Stimulated activated CD4-positive, alpha-beta T cell treated with anti-CD3 and anti-CD28 coated beads, Interleukin-2, amount 100 ng/mL, for 4 hours (primary cell): ENCODE measurements at places on chromosomes 16 and 17.

GRCh38 chr17:5971969-5972368 is 98.2 kb upstream of the WSCD1 start:
- DNase-seq: no peak

DNA sequence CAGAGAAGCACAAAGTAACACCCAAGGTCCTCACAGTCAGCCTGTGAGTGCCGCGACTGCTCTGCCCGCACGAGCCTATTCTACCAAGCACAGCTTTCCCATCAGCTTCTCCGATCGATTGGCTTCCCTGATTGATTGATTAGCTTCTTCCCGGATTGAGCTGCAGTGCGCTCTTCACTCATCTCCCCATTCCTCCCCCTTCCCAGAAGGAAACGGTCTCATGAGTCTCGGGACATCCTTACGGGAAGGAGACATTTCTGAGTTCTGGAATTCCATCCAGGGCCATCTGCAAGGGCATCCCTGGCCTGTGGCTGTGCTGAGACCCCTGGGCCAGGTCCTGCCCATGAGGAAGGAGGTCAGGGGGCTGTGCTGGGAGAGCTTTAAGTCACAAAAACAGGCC is 18.0 kb downstream of the PIEZO1 start:
- DNase-seq: no peak

DNA sequence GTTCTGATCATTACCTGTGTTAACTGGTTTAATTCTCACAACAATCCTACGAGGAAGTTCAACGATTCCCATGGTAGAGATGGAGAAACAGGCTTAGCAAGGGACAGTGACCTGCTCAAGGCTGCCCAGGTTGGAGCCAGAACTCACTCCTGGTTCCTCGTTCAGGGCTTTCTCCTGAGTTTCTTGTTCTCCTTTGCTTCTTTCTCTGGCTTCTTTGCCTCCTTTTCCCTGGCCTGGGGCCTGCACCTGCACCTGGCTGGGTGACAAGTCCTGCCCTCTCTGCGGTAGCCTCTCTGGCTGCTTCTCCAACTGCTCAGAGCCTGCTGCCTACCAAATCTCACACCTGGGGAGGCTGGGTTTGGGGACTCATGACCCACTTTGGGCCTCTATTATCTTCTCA is 2.8 kb downstream of the CCL22 start:
- DNase-seq: no peak

DNA sequence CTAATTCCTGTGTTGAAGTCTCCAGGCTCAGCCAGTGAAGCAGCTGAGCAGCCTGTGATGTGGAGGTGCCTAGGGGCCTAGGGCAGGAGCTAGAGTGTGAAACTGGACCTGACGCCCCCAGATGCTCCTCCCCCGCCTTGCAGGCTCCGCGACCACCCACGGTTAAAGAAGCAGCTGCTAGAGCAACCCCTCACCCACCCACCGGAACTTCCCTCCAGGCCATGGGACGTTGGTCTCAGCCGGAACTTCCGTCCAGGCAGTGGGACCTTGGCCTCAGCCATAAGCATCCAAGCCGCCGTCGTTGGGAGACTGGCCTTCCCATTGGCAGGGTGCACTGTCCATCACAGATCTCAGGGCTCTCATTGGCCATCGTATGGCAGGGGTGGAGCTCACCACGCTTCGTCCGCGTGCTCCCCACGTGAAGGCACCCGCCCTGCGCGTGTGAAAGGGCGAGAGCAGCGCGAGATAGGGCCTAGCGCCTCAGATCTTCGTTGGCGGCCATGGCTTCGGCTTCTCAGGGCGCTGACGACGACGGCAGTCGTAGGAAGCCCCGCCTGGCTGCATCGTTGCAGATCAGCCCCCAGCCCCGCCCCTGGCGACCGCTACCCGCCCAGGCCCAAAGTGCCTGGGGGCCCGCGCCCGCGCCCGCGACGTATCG is at the start of gene ADAD2:
Gene ADAD2 (plus strand): TSS at position 427 of the 658 bp plus-strand sequence. CDS start 74 bp downstream, at position 501.
- no peak for DNase-seq

DNA sequence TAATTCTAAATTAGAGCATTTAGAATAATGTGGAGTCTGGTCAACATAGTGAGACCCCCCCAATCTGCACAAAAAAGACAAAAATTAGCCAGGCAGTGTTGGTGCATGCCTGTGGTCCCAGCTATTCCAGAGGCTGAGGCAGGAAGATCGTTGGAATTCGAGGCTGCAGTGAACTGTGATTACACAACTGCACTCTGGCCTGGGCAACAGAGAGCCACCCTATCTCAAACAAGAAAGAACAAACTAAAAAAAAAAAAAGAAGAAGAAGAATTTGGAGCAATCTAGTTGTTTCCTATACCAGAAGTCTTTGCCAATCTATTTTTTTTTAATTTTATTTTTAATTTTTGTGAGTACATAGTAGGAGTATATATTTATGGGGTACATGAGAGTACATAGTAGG is 6.0 kb downstream of the CETP start:
- no peak for DNase-seq

DNA sequence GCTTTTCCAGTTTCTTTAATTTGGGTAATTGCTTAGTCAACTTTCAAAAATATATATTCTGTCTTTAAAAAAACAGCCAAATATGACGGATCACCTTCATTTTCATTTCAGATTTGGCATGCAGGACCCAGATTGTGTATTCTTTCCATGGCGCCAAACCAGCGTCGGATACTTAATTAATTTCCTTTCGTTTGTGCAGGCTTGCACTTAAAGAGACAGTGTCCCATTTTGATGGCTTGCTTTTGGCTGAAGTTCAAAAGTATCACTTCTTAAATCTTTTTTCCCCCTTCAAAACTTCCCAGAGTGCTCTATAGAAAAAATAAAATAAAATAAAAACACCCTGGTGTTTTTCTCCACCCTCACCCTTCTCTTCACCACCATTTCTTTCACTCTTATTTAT is 394.5 kb upstream of the SOX9 start:
- DNase-seq: no peak

DNA sequence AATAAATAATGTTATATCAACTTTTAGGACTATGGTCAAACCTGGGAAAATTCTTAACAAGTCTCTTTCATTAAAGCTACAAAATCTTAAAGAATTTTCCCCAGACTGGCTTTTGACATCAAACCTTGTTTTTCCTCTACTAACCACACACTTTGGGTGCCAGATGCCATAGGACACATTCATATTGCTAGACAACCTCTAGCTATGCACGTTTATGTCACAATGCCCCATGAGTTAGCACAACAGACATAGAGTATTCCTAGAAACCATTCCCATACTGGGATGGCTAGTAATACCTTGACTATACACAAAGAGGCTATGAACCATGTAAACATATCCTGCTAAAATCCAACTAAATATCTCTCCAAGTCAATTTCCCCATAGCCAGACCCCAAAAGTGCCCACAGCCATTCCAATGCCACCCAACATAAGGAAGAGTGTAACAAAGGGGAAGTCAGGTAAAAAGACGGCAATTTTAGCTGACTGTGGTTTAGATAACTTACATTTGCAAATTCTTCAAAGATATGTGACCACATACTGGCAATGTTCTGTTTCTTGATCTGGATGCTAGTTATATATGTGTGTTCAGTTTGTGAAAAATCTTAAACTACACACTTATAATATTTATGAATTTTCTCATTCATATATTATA is 23.4 kb downstream of the SMURF2 start:
- no peak for DNase-seq

GRCh38 chr17:50513495-50513894 is 5.3 kb downstream of the MYCBPAP start:
- DNase-seq: no peak

DNA sequence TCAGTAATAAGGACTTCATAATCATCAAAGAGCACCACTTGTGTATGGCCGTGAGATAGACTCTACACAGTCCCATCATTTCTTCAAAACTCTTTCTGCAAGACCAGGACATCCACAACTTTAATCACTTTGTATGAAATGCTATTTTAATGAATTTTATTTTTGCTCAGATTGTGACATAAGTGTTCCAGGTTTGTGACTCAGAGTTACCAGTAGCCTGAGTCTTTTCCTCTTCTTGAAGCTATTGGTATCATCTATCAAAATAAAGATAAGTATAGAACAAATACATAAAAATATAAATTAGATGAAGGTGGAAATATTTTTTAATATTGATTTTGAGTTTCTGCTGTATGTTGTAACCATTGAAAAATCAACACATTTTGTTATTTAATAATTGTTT is 16.6 kb upstream of the VWA3A start:
- DNase-seq: no peak

- DNase-seq: no peak
Measured at GRCh38 chr16:80203821-80204220, 337.0 kb upstream of the DYNLRB2 start.

DNA sequence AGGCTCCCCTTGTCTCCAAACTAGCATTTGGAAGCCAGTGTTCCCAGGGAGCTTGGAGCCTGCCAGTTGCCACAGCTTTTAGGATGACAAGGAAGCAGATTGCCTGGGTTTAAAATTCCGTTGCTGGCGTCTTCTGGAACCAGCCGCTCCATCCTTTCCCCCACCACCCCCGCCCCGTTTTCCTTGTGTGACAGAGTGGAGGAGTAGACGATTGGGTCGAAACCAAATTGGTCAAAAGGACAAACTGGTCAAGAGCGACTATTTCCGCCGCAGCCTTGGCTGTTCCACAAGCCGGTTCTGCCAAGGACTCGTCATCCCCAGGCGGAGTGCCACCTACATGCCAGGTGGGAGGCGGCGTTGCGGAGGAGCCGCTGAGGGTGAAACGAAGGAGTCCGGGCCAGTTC is 91.1 kb downstream of the RPA1 start:
- no peak for DNase-seq

- no peak for DNase-seq
Measured at GRCh38 chr17:77423589-77424451, 283.1 kb downstream of the SEC14L1 start.

DNA sequence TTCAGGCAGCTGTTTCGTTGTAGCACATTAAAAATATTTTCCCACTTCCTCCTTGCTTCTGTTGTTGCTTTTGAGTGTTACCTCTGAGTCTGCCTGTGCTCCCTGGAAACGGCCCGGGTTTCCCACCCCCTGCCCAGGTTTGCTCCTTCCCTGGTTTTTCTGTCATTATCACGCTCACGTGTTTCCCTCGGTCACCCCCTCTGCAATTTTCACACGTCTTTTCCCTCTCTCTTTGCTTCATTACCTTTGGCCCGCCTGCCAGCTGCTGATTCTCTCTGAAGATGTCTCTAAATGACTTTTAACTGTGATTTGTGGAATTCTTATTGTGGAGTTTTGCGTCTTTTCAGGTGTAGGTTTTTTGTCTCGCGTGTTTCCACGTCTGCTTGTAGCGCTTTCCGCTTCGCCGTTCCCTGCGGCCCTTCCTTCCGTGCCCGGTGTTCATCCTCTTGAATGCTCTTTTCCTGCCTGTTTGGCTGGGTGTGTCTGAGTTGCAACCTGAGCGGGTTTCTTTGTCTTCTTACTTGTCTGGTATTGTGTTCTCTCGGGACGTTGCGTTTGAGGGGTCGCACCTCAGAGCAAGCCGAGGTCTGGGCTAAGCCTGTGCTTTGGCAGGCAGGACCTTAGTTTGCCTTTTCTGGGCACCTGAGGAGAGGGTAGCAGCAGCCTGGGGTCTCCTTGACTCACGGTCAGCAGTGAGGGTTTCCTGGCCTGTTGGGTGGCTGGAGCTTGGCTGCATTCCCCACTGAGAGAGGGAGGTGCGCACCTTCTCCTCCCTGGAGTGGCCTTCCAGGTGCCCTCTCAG is 96.3 kb upstream of the ZNF750 start:
- DNase-seq: no peak

DNA sequence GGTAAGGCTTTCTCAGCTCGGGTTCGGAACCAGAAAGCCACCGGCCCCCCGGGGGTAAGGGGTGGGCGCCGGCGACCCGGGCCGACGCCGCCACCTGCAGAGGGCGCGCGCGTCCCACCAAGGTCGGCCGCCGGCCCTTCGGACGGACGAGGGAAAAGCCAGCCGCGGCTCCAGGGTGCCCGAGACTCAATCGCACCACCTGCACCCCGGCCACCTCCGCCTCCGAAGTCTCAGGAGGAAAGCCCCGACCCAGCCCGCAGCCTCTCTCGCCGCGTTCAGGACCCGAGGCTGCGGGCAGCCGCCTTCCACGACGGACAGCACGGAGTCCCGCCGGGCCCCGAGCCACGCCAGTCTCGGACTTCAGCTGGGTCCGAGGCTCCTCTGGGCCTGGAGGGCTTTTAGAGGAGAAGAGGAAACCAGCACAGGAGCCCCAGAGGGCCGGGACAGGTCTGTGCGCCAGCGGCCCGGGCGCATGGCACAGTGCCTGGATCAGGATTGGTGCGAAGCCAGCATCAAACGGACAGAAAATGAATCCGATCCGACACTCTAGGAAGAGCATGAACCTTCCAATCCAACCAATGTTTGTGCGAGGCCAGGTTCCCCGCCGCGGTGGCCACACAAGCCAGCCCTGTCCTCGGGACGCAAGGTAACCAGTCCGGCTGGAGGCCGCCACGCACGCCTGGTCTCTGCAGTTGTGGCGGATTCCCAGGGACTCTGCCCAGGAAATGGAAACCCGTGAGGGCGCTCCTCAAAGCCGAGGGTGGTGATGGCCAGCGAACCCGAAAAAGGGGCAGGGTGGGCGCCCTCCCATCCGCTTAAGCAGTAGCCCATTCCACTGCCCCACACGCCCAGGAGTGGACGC is 6.7 kb downstream of the CBX8 start:
- no peak for DNase-seq

GRCh38 chr16:86987746-86988670 is 329.2 kb downstream of the C16orf95 start:
- DNase-seq: no peak

- no peak for DNase-seq
Measured at GRCh38 chr16:67165121-67166078, 855 bp downstream of the HSF4 start.

DNA sequence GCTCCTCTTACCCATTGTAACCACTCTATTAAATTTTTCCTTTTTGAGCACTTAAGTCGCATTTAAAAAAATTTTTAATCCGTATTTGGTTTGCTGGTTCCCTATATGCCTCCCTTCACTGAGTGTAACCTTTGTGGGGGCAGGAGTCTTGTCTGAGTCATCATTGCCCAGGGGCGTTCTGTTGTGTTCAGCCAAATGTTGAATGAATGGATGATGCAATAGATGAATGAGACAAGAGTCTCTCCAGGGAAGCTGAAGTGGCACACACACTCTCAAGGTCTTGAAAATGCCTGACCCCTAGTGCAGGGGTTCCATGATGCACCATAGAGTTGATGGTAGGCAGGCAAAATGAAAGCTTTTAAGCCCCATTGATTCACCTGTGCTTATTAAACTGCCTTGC is 123.0 kb upstream of the RBFOX1 start:
- no peak for DNase-seq

DNA sequence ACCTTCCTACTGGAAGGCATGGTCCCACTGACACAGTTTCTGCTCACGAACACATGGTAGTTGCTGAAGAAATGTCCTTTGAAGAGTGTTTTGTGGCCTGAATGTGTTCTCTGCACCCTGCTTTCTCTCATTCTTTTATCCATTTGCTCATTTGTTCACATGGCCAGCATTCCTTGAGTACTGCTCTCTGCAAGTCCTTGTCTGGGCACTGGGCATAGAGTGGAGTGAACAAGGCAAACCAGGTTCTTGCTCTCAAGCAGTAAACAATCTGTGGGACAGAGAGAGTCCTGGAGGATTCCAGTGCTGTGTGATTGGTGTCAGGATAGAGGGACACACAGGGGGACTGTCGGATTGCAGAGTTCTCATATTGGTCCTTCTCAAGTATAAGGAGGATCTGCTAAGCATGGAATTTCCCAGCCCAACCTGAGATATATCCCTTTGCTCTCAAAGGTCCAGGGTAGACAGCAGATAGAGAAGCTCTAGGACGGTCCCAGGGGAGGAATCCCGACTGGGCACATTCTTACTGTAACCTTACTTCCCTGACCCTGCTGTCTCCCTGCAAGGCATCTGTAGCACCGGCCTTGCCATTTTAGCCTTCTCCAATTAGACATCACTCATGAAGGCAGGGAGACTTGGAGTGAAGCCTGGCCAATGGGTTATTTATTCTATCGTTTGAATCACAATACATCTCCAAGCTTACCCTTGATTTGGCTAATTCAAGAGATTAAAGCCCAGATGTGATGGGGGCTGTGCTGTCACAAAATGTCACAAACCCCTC is 32.3 kb downstream of the ARL4D start:
- no peak for DNase-seq
